Endodermal cell (in vitro differentiated cells): ENCODE measurements at places on chromosomes 5 and 9. TPM values are rescaled to one million over a fixed set of nuclear protein-coding genes. Genes with fewer than 3 reads are reported as not detected.

- H3K36me3 ChIP-seq: no peaks in the 10 kb centered on the region
- H3K4me3 ChIP-seq: no peak overlapping the region
- no peaks in the 10 kb centered on the region for H3K4me1 ChIP-seq
Observed at GRCh38 chr5:2511706-2512105, 239.8 kb downstream of the IRX2 start.

DNA sequence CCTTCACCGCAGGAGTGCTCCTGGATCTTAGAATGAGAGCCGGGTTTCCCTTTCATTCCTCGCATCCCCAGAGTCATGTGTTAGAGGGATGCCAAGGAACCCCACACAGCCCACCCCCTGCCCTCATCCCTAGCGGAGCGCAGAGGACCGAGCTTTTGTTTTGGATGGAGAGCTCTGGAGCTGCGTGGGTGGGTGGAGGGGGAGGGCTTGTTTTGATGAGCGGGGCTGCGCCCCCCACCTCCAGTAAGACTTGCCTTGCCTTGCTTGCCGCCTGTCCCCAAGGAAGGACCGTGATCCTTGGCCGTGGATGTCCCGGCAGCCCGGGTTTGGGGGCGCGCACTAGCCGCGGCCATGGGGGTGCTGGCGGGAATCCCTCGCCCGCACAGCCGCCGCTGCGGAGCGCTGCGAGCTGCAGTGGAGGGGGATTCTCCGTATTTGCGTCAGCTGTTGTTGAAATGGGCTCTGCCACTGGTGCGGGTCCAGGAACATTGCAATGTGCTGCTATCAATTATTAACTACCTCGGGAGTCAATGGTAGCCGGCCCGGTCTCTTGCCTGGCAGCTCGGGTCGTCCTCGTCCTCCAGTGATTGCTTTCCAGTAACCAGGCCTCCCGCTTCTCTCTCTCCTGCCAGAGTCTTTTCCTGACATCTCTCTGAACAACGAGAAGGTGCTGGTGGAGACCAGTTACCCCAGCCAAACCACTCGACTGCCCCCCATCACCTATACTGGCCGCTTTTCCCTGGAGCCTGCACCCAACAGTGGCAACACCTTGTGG, 1.0 kb downstream of the EGR1 start:
- peaks cover 10% of the 10 kb centered on the region for H3K36me3 ChIP-seq
- peaks cover 12% of the 10 kb centered on the region for H3K27me3 ChIP-seq
- DNase-seq: no peak
- H3K27ac ChIP-seq: no peak overlapping the region

- H3K36me3 ChIP-seq: no peaks in the 10 kb centered on the region
- no peak overlapping the region for H3K4me3 ChIP-seq
Observed at GRCh38 chr5:10969684-10970180, 208.7 kb upstream of the DAP start.

DNA sequence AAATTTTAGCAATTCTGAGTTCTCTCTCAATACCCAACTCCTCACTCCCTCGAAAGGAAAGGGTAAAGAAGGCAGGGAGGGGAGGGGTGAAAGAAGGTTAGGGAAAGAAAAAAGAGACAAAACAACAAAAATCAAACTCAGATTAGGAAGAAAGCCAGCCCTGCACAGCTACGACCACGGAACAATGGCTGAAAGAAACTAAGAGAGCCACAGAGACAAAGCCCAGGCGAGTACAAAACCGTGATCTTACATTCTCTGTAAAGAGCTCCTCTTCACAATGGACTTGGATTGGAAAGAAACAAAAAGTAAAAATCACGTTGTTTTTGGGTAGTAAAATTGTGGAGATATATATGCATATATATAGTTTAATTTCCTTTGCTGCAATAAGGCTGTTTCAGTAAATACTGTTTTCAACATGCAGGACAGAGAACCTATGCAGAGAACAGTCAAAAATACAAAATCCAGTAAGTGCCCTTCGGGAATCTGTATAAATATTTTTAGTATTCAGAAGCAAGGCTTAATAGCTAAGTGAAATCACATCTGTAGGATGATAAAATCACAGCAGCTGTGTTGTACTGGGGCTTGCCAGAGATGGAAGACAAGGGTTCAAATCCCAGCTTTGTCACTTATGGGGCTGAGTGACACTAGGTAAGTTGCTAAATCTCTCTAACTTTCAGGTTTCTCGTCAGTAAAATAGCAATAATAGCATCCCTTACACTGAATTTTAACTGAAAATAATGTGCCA, 16.9 kb downstream of the PSMB7 start:
- H3K4me1 ChIP-seq: peaks cover 4% of the 10 kb centered on the region
- H3K27me3 ChIP-seq: no peaks in the 10 kb centered on the region
- no peak overlapping the region for H3K4me3 ChIP-seq
- no peak for DNase-seq
- peaks cover 75% of the 10 kb centered on the region for H3K36me3 ChIP-seq

The IL17B gene
- total RNA-seq: not detected in 2 replicates

DNA sequence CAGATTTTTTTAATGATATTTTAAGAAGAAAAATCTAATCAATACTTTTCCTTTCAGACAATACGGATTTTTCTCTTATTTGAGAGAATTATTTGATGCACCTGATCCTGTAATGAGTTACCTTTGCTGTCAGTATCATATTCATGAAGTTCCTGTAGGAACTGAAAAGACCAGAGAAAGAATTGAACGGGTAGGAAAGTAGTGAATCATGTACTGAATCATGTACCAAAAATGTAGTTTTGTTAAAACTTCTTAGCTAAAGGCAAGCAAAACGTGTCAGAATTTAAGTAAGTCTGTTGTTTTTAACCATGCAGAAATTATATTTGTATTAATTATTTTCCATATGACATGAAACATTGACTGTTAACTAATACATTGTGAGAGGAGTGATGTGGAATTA, 56.6 kb downstream of the SMC5 start:
- H3K27me3 ChIP-seq: no peaks in the 10 kb centered on the region
- H3K27ac ChIP-seq: no peak overlapping the region

GRCh38 chr5:90852531-90852930, 293.9 kb downstream of the ADGRV1 start:
- no peak overlapping the region for H3K4me3 ChIP-seq
- DNase-seq: no peak
- H3K27ac ChIP-seq: no peak overlapping the region
- peaks cover 3% of the 10 kb centered on the region for H3K4me1 ChIP-seq

DNA sequence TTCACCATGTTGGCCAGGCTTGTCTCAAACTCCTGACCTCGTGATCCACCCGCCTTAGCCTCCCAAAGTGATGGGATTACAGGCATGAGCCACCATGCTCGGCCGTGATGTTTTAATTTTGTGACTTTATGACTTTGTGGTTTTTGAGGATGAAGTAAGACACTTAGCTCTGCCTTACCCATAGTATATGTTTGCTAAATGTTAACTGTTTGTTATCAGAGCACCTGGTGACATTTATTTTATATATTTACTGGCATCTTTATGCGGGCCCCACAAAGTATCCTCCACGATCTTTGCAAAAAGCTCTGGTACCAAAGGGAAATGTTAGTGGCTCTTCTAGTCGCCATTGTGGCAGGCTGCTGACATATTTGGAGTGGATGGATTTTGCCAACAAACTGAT, 6.7 kb downstream of the SLC23A1 start:
- H3K4me3 ChIP-seq: no peak overlapping the region
- no peaks in the 10 kb centered on the region for H3K4me1 ChIP-seq
- no peaks in the 10 kb centered on the region for H3K27me3 ChIP-seq

The ZNF618 gene
- 20.7 to 39.2 TPM (median 34.5 TPM) in 3 replicates for total RNA-seq

DNA sequence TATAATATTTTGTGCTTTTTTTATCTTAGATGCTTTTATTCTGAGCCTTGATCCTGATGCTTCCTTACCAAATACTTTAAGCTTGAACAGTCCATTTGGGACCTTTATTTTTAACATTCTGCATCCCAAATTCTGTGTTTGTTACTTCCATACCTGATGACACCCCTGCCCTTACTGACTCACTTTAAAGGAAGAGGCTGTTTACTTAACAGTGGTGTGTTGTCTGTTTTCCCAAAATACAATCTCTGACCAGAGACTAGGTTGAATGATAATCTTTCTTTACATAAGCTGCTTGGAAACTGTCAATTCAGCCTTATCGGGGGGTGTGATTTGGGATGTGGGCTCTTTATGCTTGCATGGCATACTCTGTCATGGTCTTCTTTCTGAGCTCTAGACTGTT, 71.1 kb downstream of the SNX24 start:
- H3K27ac ChIP-seq: no peak overlapping the region
- no peaks in the 10 kb centered on the region for H3K36me3 ChIP-seq
- peaks cover 13% of the 10 kb centered on the region for H3K4me1 ChIP-seq
- no peak for DNase-seq
- H3K27me3 ChIP-seq: no peaks in the 10 kb centered on the region

GRCh38 chr9:98280162-98280561, 24.7 kb upstream of the TBC1D2 start:
- no peaks in the 10 kb centered on the region for H3K27me3 ChIP-seq
- no peak overlapping the region for H3K4me3 ChIP-seq
- H3K4me1 ChIP-seq: peaks cover 24% of the 10 kb centered on the region
- peak overlapping the region; percentile 42 for H3K27ac ChIP-seq
